Adipocyte (in vitro differentiated cells): ENCODE measurements at places on chromosomes 12 and 14.
A peak's percentile ranks its signal among the peaks of the same experiment; 100 is the strongest.

- no peak for DNase-seq
Measured at GRCh38 chr12:52698651-52699340, 4.5 kb downstream of the KRT77 start.

GRCh38 chr14:106879241-106879640, 1352.9 kb downstream of the TMEM121 start:
- DNase-seq: peak; percentile 14

DNA sequence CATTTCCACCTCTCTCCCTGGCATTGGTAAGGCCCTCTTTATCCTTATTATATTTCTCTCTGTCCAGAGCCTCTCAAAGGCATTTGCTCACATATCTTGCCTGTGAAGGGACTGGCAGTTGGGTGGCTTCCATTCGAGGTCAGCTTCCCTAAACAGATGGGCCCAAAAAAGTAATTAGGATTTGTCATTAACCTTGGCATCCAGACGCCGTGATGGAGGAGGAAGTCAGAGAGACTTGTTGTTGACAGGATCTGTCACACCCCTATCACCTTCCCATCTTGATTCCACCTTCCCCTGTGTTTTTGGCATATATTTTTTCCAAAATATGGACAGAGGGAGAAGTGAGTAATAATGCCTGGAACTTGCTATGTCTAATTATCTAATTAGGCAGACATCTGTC, 54.0 kb upstream of the OAS1 start:
- DNase-seq: no peak

GRCh38 chr12:117089463-117089862, 9.8 kb downstream of the TESC start:
- no peak for DNase-seq

- peak; percentile 87 for DNase-seq
Measured at GRCh38 chr12:93419388-93420034, 22.2 kb downstream of the UBE2N start.

GRCh38 chr12:129496226-129496625, 407.6 kb downstream of the TMEM132D start:
- no peak for DNase-seq

DNA sequence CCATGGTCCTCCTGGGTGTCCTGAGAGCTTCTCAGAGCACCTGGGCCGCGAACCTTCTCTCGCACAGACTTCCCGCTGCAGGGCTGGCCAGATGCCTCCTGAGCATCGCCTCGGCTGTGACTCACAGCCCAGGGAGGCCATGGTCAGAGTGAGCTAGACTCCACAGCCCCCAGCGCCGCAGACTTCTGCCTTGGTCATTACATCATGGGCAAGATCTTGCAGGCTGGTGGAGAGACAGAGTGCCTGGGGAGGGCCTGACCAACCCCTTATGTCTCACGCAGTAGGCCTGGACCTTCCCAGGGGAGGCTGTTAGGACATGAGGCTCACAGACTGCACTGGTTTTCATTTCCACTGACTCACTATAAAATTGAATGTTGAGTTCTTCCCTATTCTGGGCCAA, 41.8 kb downstream of the SMOC1 start:
- DNase-seq: no peak

DNA sequence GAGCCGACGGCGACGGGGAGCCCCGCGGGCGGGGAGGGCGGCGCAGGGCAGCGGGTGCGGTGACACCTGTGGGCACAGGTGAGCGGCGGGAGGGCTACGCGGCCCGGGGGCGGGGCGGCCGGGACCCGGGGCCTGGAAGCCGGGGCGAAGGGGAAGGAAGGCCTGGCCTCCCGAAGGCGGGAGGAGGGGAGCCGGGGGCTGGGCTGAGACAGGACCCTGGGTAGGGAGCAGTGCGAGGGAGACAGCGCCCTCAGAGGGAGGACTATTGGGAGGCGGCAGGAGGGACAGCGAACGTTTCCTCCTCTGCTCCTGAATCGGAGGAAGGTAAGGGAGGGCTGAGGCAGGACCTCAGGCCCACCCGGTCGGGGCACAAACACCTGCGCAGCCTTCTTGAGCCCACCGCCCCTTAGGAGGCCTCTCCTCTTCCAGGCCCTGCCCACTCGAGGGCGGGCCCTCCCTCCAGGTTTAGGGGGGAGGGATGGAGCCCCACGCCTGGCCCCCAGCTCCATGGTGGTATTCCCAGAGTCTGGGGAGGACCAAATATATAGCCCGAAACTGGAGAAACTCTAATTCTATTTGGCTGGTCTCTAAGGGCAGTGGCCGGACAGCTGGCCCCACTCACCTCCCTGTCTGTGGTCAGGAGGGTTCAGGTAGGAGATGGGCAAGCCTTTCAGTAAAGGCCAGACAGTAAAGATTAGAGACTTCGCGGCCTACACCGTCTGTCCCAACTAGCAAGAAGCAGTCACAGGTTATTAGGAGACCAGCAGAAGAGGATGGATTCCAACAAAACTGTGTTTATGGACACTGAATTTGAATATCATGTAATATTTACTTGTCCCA, 509 bp downstream of the PLEKHG6 start:
- DNase-seq: no peak

GRCh38 chr14:82366803-82367202, 833.1 kb upstream of the SEL1L start:
- DNase-seq: no peak
